ENCODE measurements at places on chromosomes 16 and 17.

- DNase-seq = no peak
These were observed 48.1 kb upstream of the KSR1 start for GRCh38 chr17:27407916-27408864.

DNA sequence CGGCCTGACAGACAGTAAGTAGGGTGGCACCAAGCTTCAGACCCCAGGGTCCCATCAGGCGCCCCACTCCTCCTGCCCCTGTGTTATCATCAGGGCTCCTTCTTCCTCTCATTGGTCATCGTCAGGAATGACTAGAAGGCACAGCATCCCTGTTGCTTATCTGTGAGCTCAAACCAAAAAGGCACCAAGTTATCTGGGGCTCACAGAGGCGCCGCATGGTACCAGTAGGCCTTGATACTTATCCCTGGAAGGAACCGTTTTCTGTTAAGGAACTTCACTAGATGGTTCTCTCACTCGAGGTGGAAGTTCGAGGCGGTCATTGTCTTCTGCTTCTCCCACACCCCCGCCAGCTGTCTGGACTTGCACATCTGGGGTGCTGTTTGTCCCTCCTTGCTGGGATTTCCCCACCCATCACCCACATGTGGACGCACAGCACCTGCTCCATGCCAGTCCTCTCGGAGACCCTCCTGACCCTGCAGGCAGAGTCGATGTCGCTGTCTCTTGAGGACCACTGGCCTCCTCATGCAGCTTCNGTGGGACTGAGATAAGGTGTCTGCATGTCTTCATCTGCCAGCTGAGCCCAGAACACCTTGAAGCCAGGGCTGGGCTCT lies 52.1 kb downstream of the METRNL start:
- no peak for DNase-seq

GRCh38 chr16:30619202-30619601 lies 9.0 kb upstream of the ZNF689 start:
- no peak for DNase-seq

- DNase-seq = no peak
These were observed 9.1 kb downstream of the TSC2 start for GRCh38 chr16:2056681-2057407.

DNA sequence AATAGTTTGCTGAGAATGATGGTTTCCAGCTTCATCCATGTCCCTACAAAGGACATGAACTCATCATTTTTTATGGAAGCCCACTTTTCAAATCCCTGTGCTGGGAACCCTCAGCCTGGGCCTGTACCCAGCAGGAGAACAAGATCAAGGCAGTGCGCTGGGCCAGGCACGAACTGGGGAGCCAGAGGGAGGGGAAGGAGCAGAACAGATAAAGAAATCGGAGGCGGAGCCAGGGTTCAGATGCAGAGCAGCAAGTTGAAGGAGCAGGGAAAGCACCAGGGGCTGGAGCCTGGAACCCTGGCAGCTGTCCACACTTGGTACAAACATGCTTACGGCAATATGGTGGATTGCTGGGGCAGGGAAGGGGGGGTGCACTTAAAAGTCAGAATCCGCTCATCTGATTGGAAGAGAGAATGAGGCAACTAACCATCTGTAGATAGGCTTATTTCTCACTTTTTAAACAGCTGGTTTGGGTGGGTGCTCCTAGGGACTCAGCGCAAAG lies 107.5 kb downstream of the NOG start:
- DNase-seq = no peak

DNA sequence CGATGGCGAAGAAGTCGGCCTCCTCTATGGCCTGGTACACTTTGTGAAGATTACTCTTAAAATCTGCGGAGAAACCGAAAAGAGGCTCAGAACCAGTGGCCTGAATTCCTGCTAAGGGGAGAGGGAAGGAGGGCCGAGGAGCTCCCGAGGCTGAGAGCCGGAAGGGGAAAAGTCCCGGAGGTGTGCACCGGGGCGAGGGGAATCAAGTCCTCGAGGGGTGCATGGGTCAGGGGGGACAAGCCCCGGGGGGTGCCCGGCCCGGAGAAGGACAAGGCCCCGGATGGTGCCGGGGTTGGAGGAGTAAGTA lies 495 bp downstream of the PARN start:
- no peak for DNase-seq

GRCh38 chr16:35735403-35736251 lies 2276.2 kb downstream of the TP53TG3F start:
- no peak for DNase-seq

- peak; percentile 25 for DNase-seq
These were observed 6.1 kb downstream of the ZG16 start for GRCh38 chr16:29784157-29784556.

DNA sequence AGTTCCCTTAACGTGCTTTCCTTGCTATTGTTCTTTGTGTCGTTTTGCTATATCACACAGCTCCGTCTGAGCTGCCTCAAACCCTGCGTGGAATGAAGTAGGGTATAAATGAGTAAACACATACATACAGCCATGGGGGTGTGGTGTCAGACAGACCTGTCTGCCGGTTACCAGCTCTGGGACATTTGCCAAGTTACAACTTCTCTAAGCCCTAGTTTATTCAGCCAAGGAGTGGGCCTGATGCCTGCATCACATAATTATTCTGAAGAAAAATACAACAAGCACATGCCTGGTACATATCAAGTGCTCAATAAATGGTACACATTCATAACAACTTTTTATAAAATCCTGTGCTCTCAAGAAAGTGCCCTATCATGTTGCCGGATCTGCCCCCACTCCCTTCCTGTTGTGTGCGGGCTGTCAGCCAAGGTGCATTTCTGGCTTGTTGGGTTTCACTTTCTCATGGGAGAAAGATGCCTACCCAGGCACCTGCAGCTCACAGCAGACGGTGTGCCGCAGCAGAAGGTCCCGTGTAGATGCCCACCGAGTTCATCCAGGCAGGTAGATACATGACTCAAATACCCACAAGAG lies 30.5 kb downstream of the SMPD3 start:
- DNase-seq = peak; percentile 67

GRCh38 chr17:38984666-38985065 lies 17.5 kb upstream of the FBXO47 start:
- no peak for DNase-seq

- no peak for DNase-seq
These were observed 1.6 kb downstream of the KCNH4 start for GRCh38 chr17:42179335-42179734.

DNA sequence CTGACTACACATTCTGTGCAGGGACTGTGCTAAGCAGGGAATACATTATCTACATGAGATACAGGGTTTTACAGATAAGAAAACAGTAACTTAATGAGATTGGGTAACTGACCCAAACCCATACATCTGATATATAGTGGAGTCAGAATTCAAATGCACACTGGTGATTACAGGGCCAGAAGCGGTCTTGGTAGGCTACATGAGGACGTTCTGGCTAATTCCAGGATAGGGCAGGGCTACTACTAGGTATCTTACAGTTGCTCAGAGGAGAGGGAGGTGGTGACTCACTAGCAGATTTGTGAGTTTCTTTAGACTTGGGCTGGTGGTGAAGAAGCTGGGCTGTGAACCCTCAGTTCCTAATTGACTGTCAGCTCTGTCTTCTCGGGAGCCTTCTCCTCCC lies 21.4 kb downstream of the TRIM16 start:
- DNase-seq = no peak
